ENCODE measurements at places on chromosomes 7 and 10.

DNA sequence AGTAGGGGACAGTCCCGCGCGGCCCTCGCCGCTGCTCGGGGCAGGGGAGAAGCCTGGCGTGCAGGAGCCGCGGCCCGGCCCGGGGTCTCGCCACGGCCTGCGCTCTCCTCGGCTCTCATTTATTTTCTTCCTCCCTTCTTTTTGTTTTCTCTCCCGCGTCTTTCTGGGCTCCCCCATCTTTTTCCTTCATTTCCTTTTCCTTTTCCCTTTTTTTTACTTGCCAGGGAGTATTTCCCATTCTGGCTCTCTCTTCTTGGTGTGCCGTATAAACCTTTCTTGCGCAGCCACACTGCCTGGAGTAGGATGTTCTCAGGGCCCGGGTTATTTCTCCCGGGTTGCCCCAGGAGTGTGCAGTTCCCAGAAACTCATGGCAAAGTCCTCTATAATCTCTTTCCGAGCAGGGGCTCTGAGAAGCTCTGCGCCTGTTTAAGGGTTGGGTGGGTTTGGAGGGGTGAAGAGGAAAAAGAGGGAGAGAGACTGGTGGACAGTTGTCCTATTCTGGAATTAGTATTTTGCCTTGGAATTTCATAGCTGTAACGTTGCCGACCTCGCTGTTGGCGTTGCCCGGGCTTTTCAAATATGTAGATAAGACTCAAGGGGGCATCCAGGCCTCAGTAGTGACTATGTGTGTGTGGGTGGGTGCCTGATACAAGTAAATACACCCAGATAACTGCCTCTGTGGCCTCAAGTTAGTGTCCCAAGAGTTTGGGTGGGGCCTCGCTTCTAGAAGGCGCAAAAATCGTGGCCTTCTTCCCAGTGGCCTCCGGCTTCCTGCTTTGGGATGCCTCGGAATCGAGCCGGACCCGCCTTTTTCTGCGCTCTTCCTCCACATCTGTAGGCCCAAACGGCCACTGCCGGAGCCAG, 4.3 kb upstream of the ZNF503 start:
- DNase-seq, result no peak

DNA sequence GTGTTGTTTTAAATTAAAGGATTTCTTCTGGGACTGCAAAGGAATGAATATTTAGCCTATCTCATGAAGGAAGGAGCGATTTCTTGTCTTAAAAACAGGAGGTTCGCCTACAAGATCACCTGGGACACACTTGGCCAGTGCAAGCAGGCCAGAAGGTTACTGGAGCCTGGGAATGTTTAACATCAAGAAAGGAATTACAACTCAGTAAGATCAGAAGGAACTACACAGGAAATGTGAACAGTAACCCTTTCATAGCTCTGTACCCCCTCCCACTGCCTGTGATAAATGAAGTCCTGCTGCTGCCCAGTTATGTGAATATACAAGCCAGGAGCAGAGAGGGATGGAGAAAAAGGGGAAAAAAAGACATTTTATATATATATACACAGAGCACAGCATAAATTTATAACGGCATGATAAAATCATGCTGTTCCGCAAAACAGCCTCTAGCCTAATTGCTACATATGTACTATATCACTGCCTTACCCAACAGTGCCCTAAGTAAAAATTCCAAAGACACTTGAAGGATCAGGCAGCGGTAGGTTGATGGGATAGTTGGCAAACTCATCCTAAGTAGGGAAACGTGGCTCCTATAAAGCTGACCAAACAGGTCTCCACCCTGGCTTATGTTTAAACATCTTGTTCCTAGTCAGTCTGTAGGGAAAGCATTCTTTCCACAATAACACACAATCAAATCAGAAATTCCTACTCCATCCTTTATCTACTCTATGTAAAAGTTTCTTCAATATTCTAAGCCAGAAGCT, 63.8 kb downstream of the ZNF438 start:
- DNase-seq, result no peak

DNA sequence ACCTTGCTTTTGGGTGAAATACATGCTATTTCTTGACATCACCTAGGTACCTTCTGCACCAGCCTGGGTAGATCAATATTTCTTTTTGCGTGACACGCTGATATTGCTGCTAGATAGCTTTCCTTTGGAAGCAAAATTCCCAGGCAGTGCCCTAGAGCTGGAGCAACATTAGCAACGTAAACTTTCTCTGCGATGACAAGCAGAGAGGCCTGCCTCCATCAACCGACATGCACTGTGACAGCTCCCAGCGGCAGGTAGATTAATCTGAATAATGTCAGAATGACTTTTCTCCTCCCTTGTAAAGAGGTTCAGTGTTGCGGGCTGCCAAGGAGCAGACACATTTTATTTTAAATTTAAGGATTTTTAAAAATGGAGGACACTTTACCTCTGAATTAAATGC, 307.4 kb downstream of the GALNT17 start:
- DNase-seq, result no peak

GRCh38 chr10:52019077-52019555, 295.0 kb upstream of the DKK1 start:
- no peak for DNase-seq

DNA sequence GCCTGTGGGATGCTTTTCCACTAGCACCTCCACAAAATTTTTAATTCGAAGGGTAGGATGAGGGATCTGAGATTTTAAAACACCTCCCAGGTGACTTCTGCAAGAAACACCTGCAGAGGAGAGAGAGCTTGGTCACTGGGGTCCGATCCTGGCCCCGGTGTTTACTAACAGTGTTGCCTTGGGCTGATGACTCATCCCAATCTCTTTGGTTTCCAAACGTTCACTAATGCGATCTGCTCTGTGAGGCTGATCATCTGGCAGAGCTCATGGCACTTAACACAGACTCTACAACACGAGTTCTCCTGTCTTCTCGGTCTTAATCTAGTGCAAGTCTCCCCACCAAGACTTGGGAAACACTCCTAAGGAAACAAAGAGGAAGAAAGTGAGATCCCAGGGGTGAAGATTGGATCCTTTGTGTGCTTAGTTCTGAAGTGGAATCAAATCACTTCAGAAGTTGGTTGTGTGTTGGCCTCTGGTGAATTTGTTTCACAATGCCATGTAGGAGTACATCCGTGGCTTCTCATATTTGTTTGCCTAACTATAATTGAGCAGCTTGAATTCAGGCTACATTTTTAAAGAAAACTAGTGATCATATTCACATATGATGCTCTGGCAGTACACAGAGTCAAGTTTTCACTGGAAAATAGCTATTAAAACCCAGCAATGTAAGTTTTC, 407.9 kb downstream of the NRG3 start:
- DNase-seq, result no peak

- peak; percentile 33 for DNase-seq
Observed at GRCh38 chr7:155796381-155797261, 15.6 kb downstream of the SHH start.

DNA sequence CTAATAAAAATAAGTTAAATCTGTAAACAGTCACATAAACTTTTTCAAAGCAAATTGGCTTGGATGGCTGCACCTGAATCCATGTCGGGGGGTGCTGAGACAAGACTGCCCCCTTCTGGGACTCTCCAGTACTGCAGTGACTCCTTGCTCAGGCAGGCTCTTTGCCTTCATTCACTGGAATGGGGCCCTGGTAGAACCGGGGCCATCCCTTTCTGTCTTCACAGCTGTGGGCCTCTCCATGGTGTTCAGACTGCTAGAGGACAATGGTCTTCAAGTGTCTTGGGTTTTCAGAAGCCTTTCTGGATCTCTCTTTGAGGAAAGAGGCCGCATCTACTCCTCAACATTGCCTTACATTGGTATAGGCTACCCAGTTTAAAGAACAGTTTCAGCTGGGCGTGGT, 16.1 kb upstream of the IMPDH1 start:
- peak; percentile 70 for DNase-seq

GRCh38 chr10:63972949-63973827, 452.0 kb downstream of the REEP3 start:
- no peak for DNase-seq

DNA sequence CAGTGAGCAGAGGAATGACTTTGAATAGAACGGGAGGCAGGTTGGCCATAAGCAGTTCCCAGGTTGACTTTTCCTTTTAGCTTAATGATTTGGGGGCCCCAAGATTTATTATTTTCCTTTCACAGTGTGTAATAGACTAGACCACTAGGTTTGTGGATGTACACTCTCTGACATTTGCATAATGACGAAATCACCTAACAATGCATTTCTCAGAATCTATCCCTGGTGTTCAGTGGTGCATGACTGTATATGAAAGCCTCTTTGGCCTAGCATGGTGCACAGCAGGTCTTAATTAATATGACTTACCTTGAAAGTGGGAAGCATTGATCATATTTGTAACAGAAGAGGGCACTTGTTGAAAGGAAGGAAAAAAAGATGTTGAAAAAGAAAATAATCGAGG, 761.9 kb downstream of the TYW1 start:
- DNase-seq, result no peak

DNA sequence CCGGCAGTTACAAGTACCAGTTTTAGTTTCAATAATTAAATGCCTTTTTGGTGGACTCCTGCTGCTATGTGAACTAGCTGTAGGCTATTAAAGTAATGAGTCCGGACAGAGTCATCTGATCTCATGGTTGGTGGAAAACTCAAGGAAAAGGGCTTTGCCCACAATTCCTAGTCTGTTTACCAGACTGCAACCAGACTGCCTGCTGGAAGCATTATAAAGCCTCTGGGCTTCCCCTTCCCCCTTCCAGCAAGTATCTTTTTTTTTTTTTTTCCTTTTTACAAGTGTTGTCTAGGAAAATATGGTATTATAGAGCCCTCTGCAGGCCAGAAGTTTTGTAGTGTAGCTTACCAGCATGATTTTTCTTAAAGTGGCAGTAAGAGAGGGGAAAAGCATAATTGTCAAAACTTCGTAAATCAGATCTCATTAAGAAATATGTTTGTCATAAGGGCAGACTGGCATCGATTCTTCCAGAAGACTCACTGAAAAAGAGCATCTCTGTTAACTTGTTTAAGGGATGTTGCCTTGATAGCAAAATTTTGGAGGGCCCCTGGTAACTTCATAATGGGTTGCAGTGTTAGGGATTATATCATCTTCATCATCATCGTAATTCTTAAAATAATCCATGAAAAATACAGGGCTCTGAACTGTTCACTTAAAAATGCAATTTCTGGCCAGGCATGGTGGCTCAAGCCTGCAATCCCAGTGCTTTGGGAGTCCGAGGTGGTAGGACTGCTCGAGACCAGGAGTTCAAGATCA, 181.3 kb downstream of the TAX1BP1 start:
- no peak for DNase-seq

- DNase-seq, result no peak
Observed at GRCh38 chr7:7428806-7429205, 106.9 kb downstream of the COL28A1 start.

DNA sequence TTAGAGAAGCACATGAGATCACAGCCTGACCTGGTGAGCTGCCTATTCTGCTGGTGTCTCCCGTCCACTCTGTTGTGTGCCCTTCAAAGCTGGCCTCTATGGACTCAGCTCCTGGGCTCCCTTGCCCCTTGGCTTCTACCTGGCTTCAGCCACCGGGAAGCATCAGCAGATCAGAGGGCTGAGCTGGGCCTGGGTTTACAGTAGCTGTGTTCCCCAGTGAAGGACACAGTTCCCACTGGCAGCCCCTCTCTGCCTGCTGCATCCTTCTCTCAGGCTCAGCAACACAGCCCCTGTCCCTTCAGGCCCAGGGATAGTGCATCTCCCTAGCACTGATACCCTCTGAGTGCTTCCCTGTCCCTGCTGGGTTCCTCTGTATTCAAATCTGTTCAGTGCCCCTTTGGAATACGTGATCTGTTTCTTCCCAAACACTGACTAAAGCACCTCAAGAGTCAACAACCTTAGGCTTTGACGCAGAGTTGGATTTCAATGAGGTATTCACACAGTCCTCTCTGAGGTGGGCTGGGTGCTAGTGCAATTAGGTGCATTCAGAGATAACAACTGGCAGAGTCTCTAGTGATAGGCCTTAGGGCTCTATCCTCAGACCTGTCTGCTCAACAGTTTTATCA, 109.8 kb downstream of the GRID1 start:
- no peak for DNase-seq

- DNase-seq, result no peak
Observed at GRCh38 chr10:127308031-127308430, 111.6 kb upstream of the INSYN2A start.

GRCh38 chr10:115604627-115605026, 511.5 kb downstream of the ATRNL1 start:
- DNase-seq, result no peak

GRCh38 chr7:68432585-68432984, 1165.7 kb upstream of the AUTS2 start:
- no peak for DNase-seq

- no peak for DNase-seq
Observed at GRCh38 chr10:91412354-91413087, 2.4 kb downstream of the HECTD2 start.

- no peak for DNase-seq
Observed at GRCh38 chr7:148982654-148983199, 45.6 kb downstream of the PDIA4 start.

DNA sequence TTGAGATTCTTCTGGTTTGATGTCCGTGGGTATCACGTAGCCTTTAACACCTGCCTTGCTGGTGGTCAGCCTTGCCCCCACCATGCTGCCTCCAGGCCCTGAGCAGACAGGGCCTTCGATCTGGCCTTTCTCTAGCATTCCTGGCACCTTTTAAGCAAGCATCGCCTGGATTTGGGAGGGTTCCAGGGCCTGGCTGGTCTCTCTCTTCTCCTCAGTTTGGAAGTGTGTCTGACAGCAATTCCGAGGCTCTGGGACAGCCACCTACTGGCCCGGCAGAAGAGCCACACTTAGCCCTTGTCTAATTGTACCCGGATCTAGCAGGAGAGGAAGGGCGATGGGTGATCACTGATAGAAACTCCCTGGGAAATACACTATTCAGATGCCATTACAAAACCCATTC, 441.3 kb upstream of the MKI67 start:
- no peak for DNase-seq

GRCh38 chr7:44489955-44490350, 505 bp downstream of the NUDCD3 start:
- DNase-seq, result peak; percentile 31

GRCh38 chr10:46096446-46096845, 50.4 kb upstream of the MSMB start:
- no peak for DNase-seq

GRCh38 chr10:89632824-89633223, 12.2 kb downstream of the PANK1 start:
- DNase-seq, result no peak

GRCh38 chr7:1539181-1539881, 8.8 kb downstream of the MAFK start:
- no peak for DNase-seq

GRCh38 chr7:129076886-129077285, 22.0 kb upstream of the TNPO3 start:
- DNase-seq, result no peak

- no peak for DNase-seq
Observed at GRCh38 chr7:146053492-146053891, 63.1 kb upstream of the CNTNAP2 start.

- no peak for DNase-seq
Observed at GRCh38 chr10:13048762-13049161, 47.2 kb upstream of the CCDC3 start.

DNA sequence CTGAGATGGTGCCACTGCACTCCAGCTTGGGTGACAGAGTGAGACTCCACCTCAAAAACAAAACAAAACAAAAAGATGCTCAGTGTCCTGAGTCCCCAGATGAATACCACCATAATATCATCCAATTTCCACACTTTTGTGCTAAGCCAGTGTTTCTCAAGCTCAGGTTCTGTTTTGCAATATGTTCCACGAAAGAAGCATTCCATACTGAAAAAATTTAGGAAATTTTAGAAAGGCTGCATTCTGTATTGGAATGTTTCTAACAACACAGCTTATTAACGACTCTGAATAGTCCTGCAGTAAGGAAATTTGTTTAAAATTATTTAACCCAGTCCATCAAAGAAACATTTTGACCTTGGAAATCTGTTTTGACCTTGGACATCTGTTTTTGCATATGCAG, 142.4 kb downstream of the EPC1 start:
- DNase-seq, result no peak

- no peak for DNase-seq
Observed at GRCh38 chr7:156026603-156027002, 214.3 kb upstream of the SHH start.
